ENCODE measurements at places on chromosomes 3 and 15.
A peak's percentile ranks its signal among the peaks of the same experiment; 100 is the strongest.

- peak; percentile 72 for ATAC-seq
These were observed 976 bp upstream of the NUP210 start for GRCh38 chr3:13420831-13421765.

DNA sequence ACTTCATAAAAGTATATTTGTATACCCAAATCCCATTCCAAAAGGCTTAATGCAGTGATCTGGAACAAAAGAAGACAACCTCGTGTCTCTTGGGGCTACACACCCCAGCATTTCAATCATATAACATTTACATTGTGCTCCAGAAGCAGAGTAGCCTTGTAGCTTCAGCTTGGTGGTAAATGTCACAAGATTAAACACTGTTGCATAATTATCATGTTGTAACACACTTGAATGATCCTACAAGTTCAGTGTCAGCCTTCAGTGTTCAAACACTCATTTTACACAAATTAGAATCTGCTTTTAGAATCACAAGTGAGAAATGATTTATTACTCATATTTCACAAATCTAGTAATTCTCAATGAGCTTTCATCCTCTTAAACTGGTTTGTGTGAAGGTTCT is 122.6 kb downstream of the CNTN3 start:
- ATAC-seq = no peak

- ATAC-seq = no peak
These were observed 19.9 kb downstream of the RPLP1 start for GRCh38 chr15:69472562-69472961.

- ATAC-seq = no peak
These were observed 5.2 kb downstream of the CDV3 start for GRCh38 chr3:133578548-133579191.

DNA sequence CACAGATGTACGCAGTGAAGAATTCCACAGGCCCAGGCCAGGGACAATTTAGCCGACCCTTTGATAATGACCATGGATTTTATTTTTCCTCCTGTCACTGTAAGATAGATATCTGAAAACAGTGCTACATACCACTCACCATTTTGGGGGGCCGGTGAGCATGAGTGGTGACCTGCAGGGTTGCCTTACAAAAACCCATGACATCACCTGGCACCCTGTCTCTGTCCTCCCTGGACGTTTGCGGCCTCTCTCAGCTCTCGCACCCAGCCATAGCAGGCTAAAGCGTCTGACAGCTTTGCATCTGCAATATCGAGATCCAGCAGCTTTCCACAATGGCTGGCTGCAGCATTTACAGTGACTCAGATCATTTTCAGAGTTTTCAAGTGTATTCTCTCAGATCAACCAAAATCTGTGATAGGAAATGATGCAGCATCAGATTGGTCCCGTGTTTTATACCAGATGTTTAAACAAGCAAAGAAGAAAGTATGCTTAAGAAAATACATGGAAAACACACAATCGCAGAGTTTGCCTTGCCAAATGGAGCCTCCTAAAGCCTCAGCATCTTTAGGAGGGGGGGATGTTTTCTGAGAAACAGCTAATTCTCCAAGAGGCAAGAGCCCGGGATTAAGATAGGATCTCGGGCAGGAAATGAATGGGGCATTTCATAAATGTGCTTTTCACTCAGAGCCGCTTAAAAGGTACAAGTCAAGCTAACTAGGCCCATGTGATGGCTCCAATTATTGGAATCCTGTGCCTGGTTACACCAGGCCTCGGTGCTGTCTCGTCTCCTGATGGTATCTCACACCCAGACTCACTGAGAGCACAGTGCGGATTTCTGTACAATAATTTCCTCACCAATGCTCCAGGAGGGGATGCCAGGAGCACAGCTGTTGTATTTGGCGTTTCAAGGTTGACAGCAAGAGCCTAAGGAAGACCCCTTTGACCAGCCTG is 257.3 kb downstream of the XXYLT1 start:
- no peak for ATAC-seq

GRCh38 chr3:179734497-179735281 is 81.8 kb downstream of the USP13 start:
- no peak for ATAC-seq

GRCh38 chr15:74179983-74180880 is 6.7 kb downstream of the ISLR start:
- no peak for ATAC-seq

GRCh38 chr3:53693451-53693850 is 152.8 kb downstream of the CHDH start:
- ATAC-seq = no peak

DNA sequence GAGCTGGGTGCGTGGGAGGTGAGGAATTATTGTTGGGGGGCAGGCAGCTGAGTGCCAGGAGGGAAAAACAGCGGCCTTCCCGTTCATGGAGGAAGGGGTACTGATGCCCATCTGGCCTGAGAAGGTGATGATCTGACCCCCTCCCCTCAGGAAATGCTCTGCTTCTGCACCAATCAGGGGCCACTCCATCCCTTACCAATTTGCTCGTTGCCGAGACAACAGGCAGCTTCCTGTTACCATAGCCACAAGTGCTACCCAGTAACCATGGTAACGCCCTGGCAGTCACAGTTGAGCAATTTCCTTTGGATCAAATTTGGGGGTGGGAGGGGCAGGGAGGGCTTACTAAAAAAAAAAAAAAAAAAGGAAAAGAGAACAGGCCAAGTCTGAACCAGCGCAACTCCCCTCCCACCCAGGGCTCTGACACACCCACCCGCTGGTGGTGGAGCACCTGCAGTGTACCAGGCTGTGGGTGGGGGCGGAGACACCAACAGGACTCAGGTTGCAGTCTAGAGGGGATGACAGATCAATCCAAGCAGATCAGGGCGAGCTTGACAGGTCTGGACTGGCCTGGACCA is 13.7 kb downstream of the CELF6 start:
- ATAC-seq = peak; percentile 58

DNA sequence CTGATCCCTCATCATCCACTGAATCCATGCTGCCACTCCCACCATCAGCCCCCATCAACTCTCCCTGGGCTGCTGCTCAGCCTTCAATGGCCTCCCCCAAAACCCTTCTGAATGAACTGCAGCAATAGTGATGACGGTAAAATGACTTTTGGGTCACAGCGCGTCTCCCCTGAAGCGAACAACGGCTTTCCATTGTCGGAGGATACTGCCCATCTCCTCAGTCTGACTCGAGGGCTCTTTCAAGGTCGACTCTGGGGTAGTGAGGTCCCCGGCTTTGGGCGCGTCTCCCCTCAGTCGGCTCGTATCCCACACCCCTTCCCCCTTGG is 57.2 kb upstream of the ZBTB38 start:
- no peak for ATAC-seq

GRCh38 chr15:63349156-63349555 is 32.5 kb downstream of the CA12 start:
- ATAC-seq = no peak

GRCh38 chr3:185823078-185824044 is 1.5 kb downstream of the IGF2BP2 start:
- ATAC-seq = no peak

DNA sequence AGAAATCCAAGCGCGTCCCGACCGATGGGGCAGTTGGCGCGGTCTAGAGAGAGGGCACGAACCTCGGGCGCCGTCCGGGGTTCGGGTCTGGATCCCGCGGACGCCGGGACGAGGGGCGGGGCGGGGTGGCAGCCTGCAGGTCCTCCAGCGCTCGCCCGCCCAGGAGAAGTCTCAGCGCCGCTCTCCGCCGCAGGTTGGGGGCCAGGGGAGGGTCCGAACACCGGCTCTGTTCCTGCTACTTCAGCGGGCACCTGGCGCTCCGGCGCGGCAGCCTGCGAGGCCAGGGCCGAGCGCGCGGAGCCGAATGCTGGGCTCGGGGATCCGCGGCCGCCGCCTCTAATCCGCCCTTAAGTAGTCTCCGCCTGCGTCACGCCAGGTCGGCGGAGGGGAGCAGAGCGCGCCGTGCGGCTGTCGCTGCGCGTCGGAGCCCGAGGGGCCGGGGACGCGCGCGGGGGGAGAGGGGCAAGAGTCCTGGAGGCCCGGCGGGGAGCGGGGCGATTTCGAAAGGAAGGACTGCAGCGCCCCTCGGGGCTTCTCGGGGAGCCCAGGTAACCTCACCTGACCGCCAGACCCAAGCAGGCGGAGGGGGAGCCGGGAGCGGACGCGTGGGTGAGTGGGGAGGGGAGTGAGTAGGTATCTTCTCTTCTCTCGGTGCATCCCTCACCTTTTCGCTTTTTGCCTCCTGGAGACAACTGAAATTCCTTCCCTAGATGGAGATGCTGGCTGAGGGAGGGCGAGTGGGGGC is at the start of gene GJD2:
TSS of gene GJD2 (minus strand) at position 325 of the 745 bp plus-strand sequence. CDS start 510 bp downstream, outside the sequence.
- no peak for ATAC-seq

GRCh38 chr3:12822725-12823373 is 18.5 kb downstream of the RPL32 start:
- ATAC-seq = no peak

DNA sequence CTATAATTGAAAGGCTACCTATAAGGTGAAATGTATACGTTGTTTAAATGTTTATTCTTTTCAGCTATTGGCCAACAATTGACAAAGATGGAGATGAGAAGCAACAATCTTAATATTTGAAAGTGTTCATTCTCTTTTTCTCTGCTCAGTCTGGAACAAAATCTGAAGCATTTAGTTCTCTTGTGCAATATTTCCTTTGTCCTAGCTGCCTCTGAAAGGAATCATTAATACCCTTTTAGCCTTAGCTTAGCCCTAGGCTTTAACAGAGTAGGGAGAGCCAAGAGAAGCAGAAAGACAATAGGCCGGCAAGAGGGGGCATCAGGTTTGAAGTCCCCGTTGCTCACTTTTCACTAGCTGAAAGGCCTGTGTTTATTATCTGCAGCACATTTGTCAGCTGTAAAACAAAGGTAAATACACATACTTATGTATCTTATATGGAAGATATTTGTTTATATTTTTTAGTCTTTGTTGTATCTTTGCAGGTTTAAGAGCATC is 422.5 kb upstream of the SEMA6D start:
- no peak for ATAC-seq

DNA sequence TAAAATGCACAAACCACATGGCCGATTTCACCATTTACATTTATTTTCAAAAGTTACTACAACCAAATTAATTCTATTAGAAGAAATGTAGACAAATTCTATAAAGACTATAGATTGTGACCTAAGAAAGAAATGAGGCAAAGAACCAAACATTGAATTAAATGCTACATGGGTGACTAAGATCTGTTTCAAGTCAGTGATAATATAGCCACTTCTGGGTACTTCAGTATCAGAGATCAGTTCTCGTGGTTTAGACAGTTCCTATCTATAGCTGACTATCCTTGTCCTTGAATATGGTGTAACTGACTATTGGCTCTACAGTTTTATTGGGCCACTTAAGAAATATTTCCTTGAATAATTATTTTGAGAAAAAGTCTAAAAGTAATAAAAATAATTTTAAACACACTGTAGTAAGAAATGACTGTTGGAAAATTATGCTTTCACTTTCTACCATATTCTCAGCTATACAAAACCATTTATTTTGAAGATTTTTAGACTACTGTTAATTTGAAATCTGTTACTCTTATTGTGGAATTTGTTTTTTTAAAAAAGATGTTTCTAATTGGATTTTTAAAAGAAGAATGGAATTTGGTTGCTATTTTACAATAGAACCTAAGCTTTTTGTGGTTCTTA is 14.1 kb downstream of the KCNMB3 start:
- peak; percentile 59 for ATAC-seq

DNA sequence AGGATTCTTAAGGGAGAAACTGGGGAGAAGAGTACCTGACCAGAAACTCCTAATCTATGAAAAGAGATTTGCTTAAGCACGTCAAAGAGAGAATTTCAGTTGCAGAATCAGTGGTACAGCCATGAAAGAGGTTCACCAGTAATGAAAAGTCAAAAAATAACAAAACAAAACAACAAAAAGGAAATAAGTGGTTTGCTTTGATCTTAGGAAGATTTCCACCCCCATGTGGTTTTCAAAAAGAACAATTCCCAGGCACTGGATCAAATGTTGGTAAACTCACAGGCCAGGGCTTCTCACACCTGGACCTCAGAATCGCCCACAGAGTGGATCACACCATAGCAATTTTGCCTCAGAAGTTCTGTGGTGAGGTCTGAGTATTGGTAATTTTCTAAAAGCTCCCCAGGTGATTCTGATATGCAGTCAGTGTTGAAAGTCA is 67.5 kb downstream of the TMEM39A start:
- no peak for ATAC-seq

DNA sequence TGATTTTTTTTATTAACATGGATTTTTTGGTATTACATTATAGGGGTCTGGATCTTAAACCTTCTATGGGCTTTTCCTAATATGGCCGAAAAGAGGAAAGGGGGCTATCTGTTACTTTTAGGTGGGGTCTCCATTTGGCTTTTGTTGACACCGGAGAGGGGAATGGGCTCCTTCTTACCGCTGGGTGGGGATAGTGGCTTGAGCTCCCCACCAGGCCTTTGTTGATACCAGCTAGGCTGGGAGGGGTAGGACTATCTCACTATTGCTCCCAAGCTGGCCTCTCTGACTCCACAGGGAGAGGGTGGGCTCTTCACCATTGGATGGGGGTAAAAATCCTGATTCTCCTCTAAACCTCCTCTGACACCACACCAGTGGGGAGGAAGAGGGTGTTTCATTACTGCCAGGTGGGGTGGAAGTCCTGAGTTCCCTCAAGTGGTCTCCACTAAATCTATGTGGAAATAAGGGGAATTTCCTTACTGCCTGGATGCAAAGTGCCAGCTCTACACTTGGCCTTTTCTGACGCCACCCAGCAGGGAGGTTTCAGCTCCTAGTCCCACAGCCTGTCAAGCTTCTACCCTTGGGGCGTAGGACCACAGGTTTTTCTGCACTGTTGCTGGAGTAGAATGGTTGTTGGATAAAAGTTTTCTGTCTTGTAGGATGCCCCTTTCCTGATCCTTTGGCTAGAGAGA is 572.3 kb downstream of the MAGI1 start:
- ATAC-seq = no peak

- no peak for ATAC-seq
These were observed 290.8 kb downstream of the NEK10 start for GRCh38 chr3:27078246-27078913.

GRCh38 chr3:87361271-87361670 is 84.9 kb upstream of the POU1F1 start:
- no peak for ATAC-seq

GRCh38 chr15:33021806-33022389 is 172.6 kb downstream of the FMN1 start:
- ATAC-seq = no peak

- no peak for ATAC-seq
These were observed 62.1 kb upstream of the TBC1D23 start for GRCh38 chr3:100198579-100199269.

DNA sequence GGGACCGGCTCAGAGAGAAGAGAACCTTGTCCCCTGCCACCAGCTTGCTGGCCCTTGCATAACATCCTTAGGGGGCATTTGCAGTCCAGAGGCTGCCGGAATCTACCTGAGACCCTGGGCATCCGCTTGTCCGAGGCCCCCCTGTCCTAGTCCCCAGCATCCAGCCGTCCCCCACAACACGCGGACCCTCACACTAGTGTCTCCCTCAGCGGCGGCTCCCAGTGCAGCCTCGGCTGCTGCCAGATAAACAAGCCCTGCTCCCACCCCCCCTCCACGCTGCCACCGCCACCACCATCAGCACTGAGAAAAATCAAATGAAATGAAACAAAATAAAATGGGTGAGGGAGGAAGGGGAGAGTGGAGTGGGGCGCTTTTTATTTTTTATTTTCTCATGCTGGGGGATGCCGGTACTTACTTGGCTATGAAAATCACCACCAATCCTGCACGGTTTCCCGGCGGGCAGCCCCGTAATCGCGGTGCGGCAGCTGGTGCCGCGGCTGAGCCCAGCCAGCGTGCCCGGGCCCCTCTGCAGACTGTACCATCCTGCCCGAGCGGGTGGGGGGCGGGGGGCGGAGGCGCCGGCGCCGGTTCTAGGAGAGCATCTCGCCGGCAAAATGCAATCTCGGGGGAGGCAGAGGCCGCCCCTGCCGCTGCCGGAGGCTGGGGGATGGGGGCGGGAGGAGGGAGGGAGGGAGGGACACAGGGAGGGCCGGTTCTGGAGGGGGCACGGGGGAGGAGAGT is at the start of gene ATP2B2:
TSS of gene ATP2B2 (minus strand) at position 537 of the 741 bp plus-strand sequence. CDS start 56,043 bp downstream, outside the sequence.
- no peak for ATAC-seq
